ENCODE measurements at places on chromosomes 4 and X.

GRCh38 chr4:178198691-178199090 lies 756.5 kb upstream of the AGA start:
- no peak for DNase-seq

DNA sequence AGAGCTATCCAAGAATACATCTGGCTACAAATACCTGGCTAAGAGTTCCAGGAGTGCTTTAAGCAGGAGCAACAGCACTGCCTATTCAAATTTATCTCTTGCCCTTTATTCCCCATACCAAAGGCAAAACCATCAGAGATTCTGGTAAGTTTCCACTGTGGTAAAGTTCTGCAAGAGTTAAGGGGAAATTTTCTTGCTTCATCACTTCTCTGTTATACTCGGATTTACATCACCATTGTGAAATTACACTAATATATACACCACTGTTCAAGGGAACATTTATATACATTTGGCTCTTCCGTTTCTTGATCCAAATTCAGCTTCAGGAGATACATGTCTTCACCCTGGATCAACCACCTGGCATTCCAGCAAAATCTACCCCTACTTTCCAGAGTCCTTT lies 70.8 kb upstream of the PTPN13 start:
- DNase-seq, result no peak

DNA sequence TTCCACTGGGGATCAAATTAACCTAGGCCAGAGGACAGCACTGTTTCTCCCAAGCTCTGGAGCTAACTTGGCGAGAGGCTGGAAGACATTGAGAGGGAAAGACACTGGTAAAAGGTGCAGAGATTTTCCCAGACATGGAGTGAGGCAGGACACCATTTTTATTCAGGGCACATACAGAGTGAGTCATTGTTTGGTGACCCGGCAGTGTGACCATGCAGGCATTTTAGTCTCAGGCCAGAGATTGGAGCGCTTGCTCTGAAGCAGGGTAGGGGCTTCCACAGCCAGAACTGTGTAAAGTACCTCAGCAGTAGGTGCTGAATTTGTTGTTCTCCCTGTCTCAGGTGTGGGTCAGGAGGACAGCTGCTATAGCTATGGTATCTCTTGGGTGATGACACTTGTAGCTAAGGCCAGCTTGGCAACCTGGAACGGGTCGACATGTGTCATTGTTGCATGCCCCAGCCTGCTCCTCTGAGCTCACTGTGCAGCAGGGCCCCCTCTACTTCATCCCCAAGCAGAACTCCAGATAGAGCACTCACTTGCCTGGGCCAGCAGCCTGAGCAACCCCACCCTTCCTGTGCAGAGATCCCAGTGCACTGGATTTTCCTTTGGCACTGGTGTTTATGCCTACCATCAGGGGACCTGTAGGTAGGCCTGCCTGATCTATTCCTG lies 79.8 kb upstream of the ATP8A1 start:
- no peak for DNase-seq

GRCh38 chr4:8198906-8199593 lies at the start of gene SH3TC1:
Gene SH3TC1, plus strand, starts transcription at chr4:8199290. Its CDS starts 5,905 bp downstream, at chr4:8205195.
- DNase-seq, result peak; percentile 37

DNA sequence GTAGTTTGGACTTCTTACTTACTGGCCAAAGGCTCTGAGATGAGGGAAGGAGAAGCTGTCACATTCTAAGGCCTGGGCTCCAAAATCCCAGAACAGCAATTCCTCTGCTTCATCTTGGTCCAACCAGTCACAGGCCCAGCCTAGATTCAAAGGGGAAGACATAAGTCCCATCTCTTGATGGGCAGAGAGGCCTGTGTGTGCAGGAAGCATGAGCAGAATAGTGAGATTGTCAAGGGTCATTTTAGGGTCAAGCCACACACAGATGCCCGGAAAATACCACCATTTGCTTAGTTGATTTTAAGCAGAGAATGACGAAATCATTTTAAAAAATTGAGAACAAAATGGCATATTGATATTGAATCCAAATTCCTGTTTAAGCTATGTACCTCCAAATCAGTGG lies 580.9 kb upstream of the ZFP42 start:
- DNase-seq, result no peak

GRCh38 chrX:147891896-147892295 lies 19.8 kb upstream of the FMR1 start:
- no peak for DNase-seq

- DNase-seq, result no peak
These were observed 1234.6 kb downstream of the FAM133A start for GRCh38 chrX:94908648-94909047.

- no peak for DNase-seq
These were observed 12.6 kb downstream of the PPA2 start for GRCh38 chr4:105461221-105461620.

DNA sequence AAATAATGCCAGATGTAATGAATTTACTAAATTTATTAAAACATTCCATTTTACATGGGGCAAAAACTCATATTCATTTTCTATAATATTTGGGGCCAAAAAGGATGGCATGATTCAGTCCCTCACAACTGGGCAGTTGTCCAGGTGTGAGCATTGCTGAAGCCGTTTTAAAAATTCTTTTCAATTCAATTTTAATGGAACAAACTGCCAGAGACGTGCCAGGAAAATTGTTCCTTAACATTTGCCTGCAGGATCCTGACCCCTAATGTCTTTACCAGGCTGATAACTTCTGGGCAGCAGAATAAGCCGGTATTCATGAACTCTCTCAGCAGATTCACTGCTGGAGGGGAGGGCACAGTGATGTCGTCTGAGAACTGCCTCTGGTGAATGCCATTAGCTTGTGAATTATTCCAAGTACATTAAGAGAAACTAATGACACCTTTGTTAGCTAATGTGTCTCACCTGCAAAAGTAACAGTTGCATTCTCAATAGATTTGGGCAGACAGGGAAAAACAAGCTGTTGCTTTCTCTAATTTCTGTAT lies 1445.1 kb upstream of the TENM3 start:
- no peak for DNase-seq

DNA sequence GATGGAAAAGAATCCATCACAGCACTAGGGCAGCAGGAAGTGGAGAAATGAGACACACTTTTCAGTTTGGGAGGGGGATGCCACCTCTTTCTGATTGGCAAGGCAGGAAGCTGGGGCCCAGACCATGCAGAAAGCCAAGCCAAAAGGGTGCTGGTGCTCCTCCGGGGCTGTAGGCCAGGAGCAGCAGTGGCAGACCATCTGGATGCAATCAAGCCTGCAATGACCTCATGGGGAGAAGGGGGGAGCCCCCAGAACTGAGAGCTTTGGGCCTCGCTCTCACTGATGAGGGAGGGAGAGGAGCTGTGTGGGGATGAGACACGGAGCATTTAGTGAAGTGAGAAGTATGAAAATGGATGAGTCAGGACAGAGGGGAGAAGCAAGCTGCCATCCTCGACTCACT lies 141.3 kb upstream of the NALF2 start:
- DNase-seq, result no peak

DNA sequence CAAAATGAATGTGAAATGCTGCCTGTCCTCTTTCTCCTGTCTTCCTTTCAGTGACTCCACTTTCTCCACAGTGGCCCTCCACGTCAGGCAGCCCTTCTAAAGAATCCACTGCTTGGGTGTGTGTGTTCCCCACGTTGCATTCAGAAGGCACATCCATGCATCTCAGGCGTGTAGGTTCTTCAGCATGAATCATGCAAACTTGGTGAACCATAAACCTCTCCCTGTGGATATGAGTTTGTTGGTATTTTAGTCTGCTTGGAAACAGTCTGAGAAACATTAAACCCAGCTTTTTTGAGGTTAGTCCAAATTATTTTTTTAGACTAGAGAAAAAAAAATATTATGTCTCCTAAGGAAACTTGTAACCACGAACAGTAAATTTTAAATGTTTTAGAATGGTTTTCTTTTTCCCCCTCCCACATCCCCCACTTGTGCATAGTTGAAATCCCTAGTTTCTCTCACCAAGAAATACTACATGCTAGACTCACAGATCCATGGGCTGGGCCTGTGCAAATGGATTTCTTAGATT lies 251.6 kb downstream of the CBR4 start:
- no peak for DNase-seq

DNA sequence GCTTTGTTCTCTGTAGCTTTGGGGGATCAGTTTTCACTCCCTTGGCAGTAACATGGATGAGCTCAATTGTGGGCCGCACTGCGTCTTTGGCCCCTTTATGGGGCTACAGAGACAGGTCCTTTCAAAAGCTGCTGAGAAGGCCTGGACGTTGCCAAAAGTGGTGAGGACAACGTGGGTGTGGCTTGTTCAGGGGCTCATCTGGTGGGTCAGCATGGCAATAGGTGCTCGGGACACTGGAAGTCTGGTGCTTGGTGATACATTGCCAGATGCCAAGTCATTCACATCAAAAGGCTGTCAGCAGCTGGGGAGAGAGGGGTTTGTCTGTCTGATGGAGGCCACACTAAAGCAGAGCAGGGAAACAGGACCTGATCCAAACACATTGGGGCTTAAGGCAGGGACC lies 149.8 kb upstream of the EOLA2 start:
- DNase-seq, result no peak

- DNase-seq, result no peak
These were observed 443.0 kb downstream of the GPM6A start for GRCh38 chr4:175369087-175369486.

- DNase-seq, result no peak
These were observed 399.6 kb upstream of the NDST3 start for GRCh38 chr4:117634716-117635115.

GRCh38 chrX:140180585-140180984 lies 215.3 kb upstream of the CXorf66 start:
- DNase-seq, result no peak

DNA sequence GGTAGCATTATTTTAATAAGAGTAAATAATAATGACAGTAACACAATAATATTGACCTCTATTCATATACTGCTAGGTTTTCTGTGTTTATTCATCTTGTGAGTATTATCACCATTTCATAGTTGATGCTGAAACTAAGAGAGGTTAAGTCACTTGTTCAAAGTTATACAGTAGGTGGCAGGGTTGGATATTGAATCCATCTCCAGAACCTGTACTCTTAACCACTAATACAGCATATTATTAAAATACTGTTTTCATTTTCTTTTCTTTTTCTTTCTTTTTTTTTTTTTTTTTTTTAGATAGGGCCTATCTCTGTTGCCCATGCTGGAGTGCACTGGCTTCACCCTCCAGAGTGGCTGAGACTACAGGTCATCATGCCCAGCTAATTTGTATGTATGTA lies 7.1 kb upstream of the ELF2 start:
- DNase-seq, result no peak

DNA sequence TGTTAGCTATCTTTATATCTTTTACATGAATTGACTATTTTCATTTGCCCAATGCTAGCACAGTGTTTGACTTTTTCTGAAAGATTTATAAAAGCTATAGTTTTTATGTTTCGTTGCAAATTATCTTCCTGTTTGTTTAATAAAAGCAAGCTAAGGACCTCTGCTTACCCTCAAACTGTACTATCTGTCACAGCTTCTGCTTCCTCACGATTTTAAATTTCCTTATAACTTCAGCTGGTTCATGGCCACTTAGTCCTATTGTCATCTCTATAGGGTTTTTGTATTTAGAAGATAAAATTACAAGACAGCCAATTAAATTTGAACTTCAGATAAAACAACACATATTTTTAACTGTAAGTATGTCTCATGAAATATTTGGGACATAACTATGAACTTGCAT lies 494.0 kb downstream of the PDGFC start:
- no peak for DNase-seq

DNA sequence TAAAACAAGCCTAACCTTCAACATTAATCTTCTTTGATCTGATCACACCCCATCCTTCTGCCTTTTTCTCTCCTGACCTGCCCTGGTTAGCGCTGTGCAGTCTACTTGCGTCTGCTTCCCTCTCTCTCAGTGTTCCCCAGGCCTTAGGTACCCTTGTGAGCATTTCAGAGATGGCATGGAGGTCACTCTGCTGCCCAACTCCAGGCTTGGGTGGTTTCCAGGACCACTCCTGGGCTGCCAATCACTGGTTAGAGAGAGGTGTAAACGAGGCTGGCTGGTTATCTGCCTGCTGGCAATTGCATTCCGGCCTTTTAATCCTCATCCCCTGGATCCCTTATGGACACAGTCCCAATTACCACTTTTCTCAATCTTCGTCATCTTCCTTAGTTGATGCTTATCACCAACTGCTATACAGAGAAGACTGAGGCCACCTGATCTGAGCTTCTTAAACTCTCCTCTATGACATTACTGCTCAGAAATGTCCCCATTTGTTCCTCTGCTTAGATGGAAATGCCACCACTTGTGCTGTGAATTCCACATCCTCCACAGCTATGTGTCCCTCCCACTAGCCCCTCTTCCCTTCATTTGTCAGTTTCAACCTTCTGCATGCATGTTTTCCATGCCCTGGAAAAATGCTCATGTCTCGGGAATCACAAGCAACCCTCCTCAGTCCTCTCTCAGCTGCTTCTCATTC lies 29.0 kb upstream of the BCLAF3 start:
- no peak for DNase-seq

- no peak for DNase-seq
These were observed 72.0 kb upstream of the PJA1 start for GRCh38 chrX:69237236-69237635.

DNA sequence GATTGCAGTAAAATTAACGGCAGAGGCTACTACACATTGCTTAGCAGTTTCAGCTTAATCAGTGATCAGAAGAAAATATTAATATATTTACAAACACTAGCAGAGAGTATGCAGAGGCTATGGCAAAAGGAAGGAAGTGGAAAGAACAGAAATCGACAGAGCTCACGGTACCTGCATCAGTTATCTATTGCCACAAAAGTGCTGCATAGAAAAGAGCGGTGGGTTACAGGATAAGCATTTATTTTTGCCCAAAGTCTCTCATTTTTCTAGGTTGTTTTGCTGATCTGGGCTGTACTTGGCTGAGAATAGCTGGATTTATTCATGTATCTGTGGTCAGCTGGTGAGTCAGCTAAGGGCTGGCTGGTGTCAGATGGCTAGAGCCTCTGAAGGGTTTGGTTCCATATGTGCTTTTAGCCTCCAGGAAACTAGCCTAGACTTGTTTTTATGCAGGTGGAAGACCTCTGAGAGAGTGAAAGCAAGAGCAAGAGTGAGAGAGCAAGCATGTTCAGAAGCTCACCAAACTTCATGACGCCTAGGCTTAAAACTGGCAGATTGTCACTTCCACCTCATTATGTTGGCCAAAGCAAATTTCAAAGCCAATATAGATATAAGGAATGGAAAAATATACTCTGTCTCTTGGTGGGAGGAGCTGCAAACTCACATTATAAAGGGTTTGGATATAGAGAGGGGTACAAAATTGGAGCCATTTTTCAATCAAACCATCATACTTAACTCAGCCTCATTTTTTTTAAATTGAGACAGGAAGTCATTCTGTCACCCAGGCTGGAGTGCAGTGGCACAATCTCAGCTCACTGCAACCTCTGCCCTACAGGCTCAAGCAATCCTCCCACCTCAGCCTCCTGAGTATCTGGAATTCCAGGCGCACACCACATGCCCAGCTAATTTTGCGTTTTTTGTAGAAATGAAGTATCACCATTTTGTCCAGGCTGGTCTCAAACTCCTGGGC lies 153.2 kb upstream of the RPL34 start:
- no peak for DNase-seq

- no peak for DNase-seq
These were observed 49.8 kb downstream of the FGFRL1 start for GRCh38 chr4:1061056-1061700.

Data from activated CD8-positive, alpha-beta memory T cell treated with anti-CD3 and anti-CD28 coated beads for 1 hour (primary cell).